Stimulated activated CD8-positive, alpha-beta memory T cell treated with anti-CD3 and anti-CD28 coated beads, Interleukin-15, amount 100 ng/mL, for 4 hours (primary cell): ENCODE measurements at places on chromosomes 2 and 18.

- peak; percentile 55 for DNase-seq
Measured at GRCh38 chr2:96960153-96960961, 26.0 kb downstream of the FAM178B start.

GRCh38 chr18:45006934-45007333 lies 326.2 kb downstream of the SETBP1 start:
- DNase-seq, result no peak

- no peak for DNase-seq
Measured at GRCh38 chr2:98492441-98492840, 47.8 kb downstream of the INPP4A start.

DNA sequence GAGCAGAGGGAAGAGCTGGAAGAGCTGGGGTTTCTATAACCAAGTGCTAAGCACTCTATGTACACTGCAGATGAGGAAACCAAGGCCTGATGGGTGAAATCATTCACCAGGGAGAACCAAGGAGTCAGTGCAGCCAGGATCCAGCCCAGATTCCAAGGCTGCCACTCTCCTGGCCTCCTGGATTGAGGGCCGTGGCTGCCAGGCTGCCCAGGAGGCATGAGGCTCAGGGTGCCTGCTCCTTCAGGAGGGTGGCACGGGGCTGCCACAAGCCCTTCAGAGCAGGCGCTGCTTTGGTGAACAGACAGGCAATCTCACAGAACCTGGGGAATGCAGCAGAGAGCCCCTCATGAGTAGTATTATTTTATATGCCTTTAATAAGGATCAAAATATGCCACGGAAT lies 293.7 kb upstream of the HDAC4 start:
- no peak for DNase-seq

GRCh38 chr18:77622009-77622692 lies 372.5 kb downstream of the GALR1 start:
- no peak for DNase-seq

- no peak for DNase-seq
Measured at GRCh38 chr2:216644842-216645635, 11.8 kb downstream of the IGFBP2 start.

- no peak for DNase-seq
Measured at GRCh38 chr2:164103271-164103670, 367.5 kb upstream of the FIGN start.

DNA sequence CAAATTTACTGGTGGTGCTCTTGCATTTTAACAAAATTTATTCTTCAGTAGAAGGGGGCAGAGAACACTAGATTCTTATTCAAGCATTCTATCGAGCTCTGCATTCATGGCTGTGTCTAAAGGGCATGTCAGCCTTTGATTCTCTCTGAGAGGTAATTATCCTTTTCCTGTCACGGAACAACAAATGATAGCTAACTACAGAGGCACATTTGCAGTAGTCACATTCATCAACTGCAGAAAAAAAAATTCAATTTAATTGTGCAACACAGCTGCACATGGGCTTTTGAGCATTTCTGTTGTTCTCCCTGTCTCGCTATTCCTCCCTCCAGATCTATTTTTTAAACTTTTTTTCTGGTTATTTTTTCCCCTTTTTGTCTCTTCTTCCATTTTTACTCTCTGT lies 13.0 kb upstream of the DLX1 start:
- no peak for DNase-seq
